ENCODE measurements at places on chromosomes 4 and X.

- peak; percentile 2 for DNase-seq
These were observed 142.6 kb upstream of the PPARGC1A start for GRCh38 chr4:24032371-24032989.

GRCh38 chr4:52780617-52781354 is 29.6 kb upstream of the ERVMER34-1 start:
- no peak for DNase-seq

DNA sequence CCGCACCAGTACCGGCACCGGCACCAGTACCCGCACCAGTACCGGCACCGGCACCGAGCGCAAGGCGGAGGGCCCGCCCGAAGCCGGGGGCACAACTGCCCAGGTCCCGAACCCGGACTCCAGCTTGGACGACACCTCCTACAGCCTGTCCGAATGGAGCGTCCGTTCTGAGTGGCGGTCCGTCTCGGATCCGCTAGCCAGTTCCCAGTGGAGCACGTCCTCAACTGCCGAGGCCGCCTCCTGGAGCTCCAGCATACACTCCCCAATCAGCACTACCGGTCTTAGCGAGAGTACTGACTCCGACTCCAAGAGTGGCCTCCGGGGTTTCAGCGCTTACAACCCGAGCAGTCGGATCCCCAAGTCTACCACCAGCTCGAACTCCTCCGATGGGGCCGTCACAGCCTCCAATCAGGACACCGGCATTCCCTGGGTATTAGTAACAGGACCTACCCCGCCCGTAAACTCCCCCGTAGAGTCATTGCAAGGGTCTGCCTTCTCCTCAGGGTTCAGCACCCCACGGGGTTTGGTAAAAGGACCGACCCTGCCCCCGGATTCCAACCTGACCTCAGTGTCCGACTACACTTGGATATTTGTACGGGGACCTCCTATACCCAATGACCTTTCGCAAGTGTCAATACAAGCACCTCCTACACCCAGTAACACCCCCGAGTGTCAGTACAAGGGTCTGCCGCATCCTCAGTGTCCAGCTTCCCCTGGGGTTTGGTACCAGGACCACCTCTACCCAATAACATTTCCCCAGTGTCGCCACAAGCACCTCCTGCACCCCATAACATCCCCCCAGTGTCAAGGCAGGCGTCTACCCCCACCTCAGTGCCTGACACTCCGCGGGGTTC is 721 bp upstream of the MAOA start:
- DNase-seq, result peak; percentile 43

GRCh38 chr4:13534344-13535063 is 9.8 kb downstream of the NKX3-2 start:
- no peak for DNase-seq

GRCh38 chr4:122212880-122213279 is 60.7 kb downstream of the BLTP1 start:
- DNase-seq, result peak; percentile 61

GRCh38 chrX:145502670-145503069 is 255.4 kb downstream of the SPANXN1 start:
- DNase-seq, result no peak

DNA sequence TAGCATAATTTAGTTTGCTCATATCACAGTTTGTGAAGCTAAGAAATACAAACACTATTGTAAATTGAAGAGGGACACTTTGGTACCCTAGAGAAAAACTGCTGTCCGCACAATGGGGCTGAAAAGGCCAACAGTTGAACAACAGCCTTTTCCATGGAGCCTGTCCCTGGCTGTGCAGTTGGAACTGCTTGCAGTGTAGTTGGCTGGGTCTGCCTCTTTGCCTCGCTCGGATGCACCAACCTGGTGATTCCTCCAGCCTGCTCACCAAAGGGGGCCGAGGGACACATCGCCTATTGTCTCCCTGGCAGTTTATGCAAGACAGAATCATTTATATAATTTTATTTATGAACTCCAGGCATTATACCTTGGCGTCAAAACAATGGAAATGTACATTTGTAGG is 16.5 kb upstream of the GALNT7 start:
- DNase-seq, result no peak

DNA sequence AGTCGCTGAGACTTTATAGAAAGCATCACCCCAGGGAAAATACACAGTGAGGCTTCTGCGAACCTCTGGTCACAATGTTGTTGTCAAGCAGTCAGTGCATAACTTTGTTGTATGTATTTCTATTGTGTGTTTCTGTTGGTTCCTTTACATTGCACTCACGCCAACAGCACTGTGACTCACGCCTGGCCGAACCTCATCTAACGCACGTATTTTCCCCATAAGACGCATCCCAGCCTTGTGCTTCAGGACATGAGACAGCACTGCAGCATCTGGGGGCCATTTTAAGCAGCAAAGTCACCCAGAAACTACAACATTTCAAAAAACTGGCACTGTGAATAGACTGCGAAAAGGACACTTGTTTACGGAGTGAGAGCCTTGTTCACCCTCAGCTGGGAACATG is 30.6 kb downstream of the TBL1X start:
- DNase-seq, result no peak

DNA sequence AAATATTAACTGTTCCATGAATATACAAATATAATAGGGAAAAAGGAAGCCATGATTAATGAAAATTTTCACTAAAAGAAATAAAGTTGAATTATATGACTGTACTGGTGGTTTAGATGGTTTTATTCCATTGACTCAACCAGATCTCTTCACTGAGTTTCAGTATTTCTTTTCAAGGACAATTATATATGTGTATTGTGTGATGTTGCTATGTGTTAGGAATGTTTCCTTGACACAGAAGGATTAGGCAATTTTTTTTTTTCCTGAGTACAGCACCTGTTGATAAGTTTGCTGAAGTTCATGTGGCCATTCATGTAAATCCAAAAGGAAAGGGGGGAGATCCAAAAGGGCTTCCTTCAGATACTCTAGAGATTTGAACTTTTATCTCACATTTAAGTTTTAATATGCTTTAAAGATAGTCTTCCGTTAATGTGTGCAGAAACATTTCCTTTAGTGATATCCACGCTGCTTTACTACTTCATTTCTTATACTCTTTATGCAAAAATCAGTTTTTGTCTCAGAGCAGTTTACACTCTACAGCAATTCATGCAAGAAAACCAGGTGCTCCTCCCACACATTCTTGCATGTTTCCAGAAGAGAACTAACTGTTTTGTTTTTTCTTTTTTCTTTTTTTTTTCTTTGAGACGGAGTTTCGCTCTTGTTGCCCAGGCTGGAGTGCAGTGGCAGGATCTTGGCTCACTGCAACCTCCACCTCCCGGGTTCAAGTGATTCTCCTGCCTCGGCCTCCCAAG is 249.1 kb downstream of the RPA4 start:
- no peak for DNase-seq

GRCh38 chr4:185726931-185727330 is 85.1 kb downstream of the SORBS2 start:
- DNase-seq, result no peak

DNA sequence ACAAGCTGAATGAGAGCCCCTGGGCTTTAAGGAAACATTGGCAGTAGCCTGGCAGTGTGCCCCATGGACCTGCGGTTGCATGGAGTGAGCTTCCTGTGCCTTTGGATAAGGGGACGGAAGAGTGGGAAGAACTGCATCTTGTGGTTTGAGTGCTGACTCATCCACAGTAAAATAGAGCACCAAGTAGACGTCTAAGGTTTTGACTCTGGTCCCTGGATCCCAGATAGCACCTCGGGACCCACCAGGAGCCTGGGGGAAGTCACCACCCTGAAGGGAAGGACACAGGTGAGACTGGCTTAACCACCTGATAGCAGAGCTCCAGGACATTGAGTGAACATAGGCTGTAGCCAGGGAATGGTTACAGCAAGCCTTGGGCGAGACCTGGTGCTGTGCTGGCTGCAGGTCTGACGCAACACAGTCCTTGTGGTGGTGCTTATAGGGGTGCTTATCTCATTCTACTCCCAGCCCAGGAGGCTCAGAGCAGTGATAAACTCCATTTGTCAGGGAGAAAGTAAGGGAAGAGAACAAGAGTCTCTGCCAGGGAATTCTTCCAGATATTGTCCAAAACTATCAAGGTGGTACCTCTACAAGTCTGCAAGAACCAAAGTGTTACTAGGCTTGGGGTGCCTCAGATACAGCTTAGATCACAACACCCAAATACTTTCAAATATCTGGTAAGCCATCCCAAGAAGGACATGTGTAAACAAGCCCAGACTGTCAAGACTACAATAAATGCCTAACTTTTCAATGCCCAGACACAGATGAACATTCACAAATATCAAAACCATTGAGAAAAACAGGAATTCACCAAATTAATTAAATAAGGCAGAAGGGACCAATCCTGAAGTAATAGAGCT is 123.6 kb upstream of the TET2 start:
- peak; percentile 81 for DNase-seq

DNA sequence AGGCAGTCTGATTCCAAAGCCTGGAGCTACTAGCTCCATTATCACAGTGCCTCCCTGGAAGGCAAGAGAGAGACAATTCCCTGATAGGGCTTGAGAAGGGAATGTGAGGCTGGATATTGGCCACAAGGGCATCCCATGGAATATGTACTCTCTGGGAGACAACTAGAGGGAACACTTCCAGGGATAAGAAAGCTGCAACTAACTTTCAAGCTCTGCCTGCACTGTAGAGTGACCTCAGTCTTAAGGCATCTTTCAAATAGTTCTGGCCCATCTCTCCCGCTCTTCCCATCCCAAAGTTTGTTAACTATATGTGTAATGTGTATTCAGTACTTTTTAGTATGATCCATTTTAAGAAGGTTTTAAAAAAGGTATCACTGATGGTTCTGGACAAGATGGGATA is 13.1 kb upstream of the RNF212 start:
- no peak for DNase-seq

GRCh38 chr4:151325111-151325948 is at the start of gene SH3D19:
Gene SH3D19, minus strand, starts transcription at chr4:151325605. Its CDS starts 253 bp downstream, at chr4:151325352.
- DNase-seq, result no peak

DNA sequence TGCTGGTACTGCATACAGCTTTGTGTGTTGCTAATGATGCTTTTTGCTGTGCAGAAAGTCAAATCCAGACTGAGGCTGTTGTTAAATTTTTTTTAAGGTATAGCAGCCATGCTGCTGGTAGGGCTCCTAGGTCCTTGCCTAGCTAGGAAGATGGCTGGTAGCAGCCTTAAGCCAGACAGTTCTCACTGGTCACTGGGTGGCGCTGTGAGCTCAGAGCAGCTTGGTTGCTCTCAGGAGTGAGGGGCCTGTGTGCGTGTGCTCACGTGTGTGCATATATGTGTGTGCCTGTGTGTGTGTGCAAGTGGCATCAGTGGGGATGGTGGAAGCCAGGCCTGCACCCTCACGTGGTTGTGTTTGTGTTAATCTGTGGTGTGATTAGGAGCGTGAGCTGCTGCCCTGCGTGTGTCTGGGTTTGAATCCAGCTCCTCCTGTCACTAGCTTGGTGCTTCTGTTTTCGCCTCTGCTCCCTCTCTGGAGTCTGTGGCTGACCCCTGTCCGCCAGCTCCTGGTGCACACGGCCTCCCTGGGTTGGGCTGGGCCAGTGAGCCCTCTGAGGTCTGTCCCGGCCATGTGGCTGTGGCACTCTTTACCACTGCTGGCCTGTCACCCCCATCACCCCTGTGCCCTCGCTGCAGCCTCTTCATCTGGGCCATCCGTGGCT is 46.1 kb downstream of the SORCS2 start:
- DNase-seq, result no peak

GRCh38 chr4:139279760-139280620 is at the start of gene MGARP:
Gene MGARP, minus strand, starts transcription at chr4:139280225. Its CDS starts 67 bp downstream, at chr4:139280158.
- DNase-seq, result peak; percentile 57

- no peak for DNase-seq
These were observed 1.9 kb downstream of the OCIAD2 start for GRCh38 chr4:48904541-48905142.

DNA sequence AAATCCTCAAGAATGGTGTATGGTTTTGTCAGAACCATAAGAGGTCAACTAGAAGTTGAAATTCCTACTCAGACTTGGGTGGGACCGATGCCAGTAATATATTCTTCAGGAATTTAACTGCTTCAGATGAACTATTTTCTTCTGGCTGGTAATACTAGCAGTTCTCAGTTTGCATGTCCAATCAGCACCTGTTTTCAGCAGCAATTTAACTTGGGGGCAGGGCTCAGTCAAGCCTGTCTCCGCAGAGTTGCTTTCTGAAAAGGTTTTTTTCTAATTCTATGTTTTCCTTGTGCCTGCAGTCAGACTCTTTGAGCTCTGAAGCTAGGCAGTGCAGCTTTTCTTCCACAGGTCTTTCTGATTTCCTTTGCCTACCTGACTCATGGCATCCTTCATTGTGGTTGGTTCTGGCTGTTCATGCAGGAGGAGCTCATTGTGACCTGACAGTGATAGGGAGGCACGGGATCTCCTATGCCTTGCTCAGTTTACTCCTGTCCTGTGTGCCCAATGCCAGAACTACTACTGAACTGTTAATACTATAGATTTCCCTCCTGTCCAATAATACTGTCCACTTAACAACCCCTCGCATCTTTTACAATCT is 17.3 kb upstream of the FMR1 start:
- DNase-seq, result no peak

DNA sequence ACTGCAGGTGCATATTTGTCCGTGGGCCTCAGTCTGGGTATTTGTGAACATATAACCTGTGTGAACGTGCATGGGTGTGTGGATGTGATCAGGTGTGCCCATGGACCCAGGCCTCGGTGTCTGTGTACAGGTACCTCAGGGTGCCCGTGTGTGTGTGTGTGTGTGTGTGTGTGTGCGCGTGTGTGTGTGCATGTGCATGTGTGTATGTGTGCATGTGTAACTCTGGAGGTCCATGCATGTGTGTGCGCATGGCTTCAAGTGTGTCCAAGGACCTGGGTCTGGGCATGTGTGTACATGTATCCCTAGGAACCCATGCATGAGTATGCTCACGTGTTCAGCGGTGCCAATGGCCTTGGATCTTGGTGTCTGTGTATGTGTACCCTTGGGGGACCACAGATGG is 15.8 kb downstream of the FTSJ1 start:
- DNase-seq, result no peak

GRCh38 chr4:8676676-8677075 is 84.1 kb downstream of the CPZ start:
- no peak for DNase-seq

GRCh38 chr4:33709247-33709646 is 2535.1 kb downstream of the ARAP2 start:
- DNase-seq, result no peak

GRCh38 chr4:91846233-91846632 is 457.5 kb upstream of the GRID2 start:
- no peak for DNase-seq

DNA sequence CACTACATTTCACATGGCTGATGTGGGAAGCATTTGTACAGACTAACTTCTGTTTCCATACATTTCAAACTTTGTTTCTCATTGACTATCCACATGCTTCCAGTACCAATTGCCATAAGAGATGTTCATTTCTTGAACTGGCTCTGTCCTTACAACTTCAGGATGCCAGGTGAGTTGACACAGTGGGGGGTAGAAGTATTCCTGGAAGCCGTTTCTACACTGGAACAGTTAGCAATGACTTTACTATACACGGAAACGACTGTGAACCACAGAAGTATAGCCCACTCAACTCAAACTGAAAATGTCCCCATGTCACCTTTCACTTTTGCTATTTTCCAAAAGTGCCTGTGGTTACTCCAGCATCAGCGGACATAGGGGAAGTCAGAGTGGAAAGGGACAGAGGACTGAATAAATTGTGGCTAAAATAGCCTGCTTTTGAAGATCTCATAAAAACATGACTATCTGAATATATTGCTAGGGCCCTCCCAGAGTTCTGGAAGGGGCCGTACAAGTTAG is 38.0 kb upstream of the DSPP start:
- peak; percentile 28 for DNase-seq

- DNase-seq, result no peak
These were observed 123.3 kb downstream of the KDM6A start for GRCh38 chrX:44996277-44996676.

GRCh38 chrX:37287741-37288444 is 61.3 kb upstream of the PRRG1 start:
- DNase-seq, result peak; percentile 56
